ENCODE measurements at places on chromosomes 16 and 17.

DNA sequence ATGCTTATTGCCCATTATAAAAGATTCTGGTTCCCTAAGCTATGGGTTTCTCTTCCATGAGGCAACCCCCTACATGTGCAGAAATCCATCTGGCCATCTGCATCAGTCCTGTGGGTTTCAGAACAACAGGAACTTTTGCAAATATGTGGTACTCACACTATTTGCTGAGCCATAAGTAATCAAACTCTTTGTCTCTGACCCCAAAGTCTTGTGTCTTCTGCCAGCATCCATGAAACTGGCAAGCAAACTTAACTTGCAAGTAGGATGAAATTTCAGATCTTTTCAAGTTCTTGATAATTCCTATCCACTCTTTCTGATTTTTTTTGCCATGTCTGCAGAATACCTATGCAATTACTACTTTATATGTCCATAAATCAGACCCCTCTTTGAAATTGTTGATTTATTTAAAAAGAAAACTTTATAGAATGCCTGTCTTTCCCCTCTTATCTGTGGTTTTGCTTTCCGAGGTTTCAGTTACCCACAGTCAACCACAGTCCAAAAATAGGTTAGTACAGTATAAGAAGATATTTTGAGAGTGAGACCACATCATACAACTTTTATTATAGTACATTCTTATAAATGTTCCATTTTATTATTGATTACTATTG lies 158.4 kb upstream of the IRX3 start:
- no peaks in the 10 kb centered on the region for H3K27me3 ChIP-seq
- no peak for DNase-seq
- peaks cover 5% of the 10 kb centered on the region for H3K4me1 ChIP-seq
- no peak overlapping the region for H3K27ac ChIP-seq
- H3K36me3 ChIP-seq = no peaks in the 10 kb centered on the region

DNA sequence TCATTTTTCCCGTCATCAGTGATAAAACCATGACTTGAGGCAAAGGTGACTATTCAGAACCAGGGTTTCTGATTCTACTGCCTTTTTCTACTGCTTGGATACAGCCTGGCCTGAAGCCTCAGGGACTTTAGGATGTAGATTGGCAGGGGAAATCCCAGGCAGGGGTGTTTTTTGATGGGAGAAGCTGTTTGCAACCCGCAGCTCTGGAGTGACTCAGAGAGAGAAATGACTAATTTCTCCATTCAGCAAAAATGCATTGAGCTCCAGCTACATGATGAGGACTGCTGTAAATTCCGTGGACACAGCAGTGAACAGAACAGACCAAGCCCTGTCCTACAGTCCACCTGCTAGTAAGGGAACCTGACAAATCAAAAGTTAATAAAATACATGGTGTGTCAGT lies 560.6 kb downstream of the CDH13 start:
- no peaks in the 10 kb centered on the region for H3K36me3 ChIP-seq
- peaks cover 3% of the 10 kb centered on the region for H3K27me3 ChIP-seq
- H3K27ac ChIP-seq = no peak overlapping the region
- DNase-seq = no peak
- H3K4me3 ChIP-seq = no peak overlapping the region

- no peak for DNase-seq
- H3K4me3 ChIP-seq = no peak overlapping the region
- no peak overlapping the region for H3K27ac ChIP-seq
- H3K27me3 ChIP-seq = no peaks in the 10 kb centered on the region
These were observed 67.1 kb upstream of the ZNF469 start for GRCh38 chr16:88315543-88316105.

GRCh38 chr16:8899709-8900317 lies 17.7 kb downstream of the LITAFD start:
- peaks cover 97% of the 10 kb centered on the region for H3K36me3 ChIP-seq
- H3K27me3 ChIP-seq = no peaks in the 10 kb centered on the region
- DNase-seq = no peak
- no peak overlapping the region for H3K27ac ChIP-seq
- H3K4me1 ChIP-seq = no peaks in the 10 kb centered on the region
- no peak overlapping the region for H3K4me3 ChIP-seq

- H3K4me3 ChIP-seq = no peak overlapping the region
- DNase-seq = no peak
- no peak overlapping the region for H3K27ac ChIP-seq
- no peaks in the 10 kb centered on the region for H3K36me3 ChIP-seq
- H3K4me1 ChIP-seq = peaks cover 8% of the 10 kb centered on the region
These were observed 97.5 kb downstream of the RAB11FIP4 start for GRCh38 chr17:31488982-31489294.

GRCh38 chr16:70592106-70592571 lies 54.2 kb upstream of the IL34 start:
- H3K4me3 ChIP-seq = no peak overlapping the region
- H3K4me1 ChIP-seq = no peaks in the 10 kb centered on the region
- no peak overlapping the region for H3K27ac ChIP-seq
- DNase-seq = no peak
- H3K27me3 ChIP-seq = no peaks in the 10 kb centered on the region
- no peaks in the 10 kb centered on the region for H3K36me3 ChIP-seq

GRCh38 chr17:17417718-17418181 lies 59.0 kb upstream of the MED9 start:
- H3K4me1 ChIP-seq = peaks cover 40% of the 10 kb centered on the region
- no peak overlapping the region for H3K27ac ChIP-seq
- H3K36me3 ChIP-seq = no peaks in the 10 kb centered on the region
- no peak for DNase-seq
- H3K4me3 ChIP-seq = no peak overlapping the region

DNA sequence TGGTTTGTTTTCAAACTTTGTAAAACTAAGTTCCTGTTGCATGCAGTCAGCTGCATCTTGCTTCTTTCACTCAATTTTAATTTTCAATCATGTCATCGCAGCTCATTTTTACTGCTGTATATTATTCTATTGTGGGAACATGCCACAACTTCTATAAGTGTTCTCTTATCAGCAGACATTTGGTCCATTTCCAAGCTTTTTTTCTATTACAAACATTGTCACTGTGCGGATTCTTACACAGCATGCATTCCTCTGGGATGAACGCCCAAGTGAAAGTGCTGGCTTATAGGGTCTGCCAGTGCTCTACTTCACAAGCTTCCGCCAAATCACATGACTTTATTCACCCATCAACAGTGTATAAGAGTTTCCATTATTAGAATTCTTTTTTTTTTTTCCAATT lies 22.7 kb downstream of the GINS3 start:
- DNase-seq = no peak
- no peaks in the 10 kb centered on the region for H3K36me3 ChIP-seq
- H3K4me1 ChIP-seq = peaks cover 34% of the 10 kb centered on the region
- no peak overlapping the region for H3K4me3 ChIP-seq

DNA sequence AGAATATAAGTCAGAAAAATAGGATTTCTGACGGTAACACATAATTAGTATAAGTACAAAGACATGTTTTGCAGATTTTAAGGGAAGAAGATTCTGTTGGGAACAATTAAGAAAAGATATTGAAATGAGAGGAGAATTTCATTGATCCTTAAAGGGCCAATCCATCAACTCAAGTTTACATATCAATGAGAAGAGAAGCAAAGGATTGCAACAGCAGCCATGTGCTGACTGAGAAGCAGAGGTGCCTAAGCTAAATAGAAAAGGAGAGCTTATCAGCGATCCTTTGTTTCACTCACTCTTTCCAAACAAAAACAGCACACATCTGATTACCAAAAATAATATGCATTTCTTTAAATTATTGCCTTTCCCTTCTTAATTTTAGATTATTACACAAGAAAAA lies 94.6 kb downstream of the ITFG1 start:
- H3K27ac ChIP-seq = no peak overlapping the region
- no peak for DNase-seq

DNA sequence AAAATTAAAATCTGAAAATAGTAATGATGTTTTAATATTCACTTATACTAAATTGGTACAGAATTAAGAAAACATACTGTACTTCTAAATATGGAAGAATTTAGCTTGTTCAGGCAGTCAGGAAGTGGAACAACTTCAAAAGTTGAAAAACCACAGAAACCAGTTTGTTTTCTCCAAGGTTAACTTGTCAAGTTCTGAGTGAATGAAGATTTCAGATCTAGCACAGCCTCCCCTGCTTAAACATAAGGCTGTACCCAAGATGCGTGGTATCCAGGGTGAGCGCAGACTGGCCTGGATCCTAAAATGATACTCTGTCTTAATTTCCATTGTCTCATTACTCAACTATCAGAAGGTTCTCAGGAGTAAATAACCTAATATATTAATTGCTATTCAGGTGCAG lies 730.7 kb upstream of the KIF2B start:
- no peaks in the 10 kb centered on the region for H3K27me3 ChIP-seq
- DNase-seq = no peak
- H3K36me3 ChIP-seq = no peaks in the 10 kb centered on the region
- H3K4me3 ChIP-seq = no peak overlapping the region
- no peak overlapping the region for H3K27ac ChIP-seq
- H3K4me1 ChIP-seq = no peaks in the 10 kb centered on the region

- peak; percentile 98 for DNase-seq
- peak within 1 kb of the TSS; percentile 99 for H3K27ac ChIP-seq
- no peaks in the 10 kb centered on the region for H3K27me3 ChIP-seq
- peaks cover 72% of the 10 kb centered on the region for H3K4me1 ChIP-seq
- H3K4me3 ChIP-seq = peak within 1 kb of the TSS; percentile 80
These were observed at the start of gene BORCS6 for GRCh38 chr17:8189711-8190477. Gene BORCS6, minus strand, starts transcription at chr17:8190180. Its CDS starts 40 bp downstream, at chr17:8190140.

- no peak for DNase-seq
- no peak overlapping the region for H3K27ac ChIP-seq
- H3K4me1 ChIP-seq = no peaks in the 10 kb centered on the region
- H3K4me3 ChIP-seq = no peak overlapping the region
These were observed 142.7 kb upstream of the ASIC2 start for GRCh38 chr17:33435721-33436301.

- no peak overlapping the region for H3K4me3 ChIP-seq
- H3K27ac ChIP-seq = no peak overlapping the region
- no peaks in the 10 kb centered on the region for H3K36me3 ChIP-seq
- no peaks in the 10 kb centered on the region for H3K27me3 ChIP-seq
These were observed 149.0 kb downstream of the AHSP start for GRCh38 chr16:31676731-31677130.

GRCh38 chr16:61814726-61815347 lies 221.4 kb downstream of the CDH8 start:
- no peak overlapping the region for H3K27ac ChIP-seq
- no peak for DNase-seq
- H3K36me3 ChIP-seq = no peaks in the 10 kb centered on the region
- no peaks in the 10 kb centered on the region for H3K27me3 ChIP-seq

- H3K27me3 ChIP-seq = no peaks in the 10 kb centered on the region
- DNase-seq = peak; percentile 43
- no peaks in the 10 kb centered on the region for H3K36me3 ChIP-seq
- H3K4me1 ChIP-seq = peaks cover 19% of the 10 kb centered on the region
- H3K4me3 ChIP-seq = no peak overlapping the region
These were observed 39.4 kb downstream of the TUBD1 start for GRCh38 chr17:59853168-59853918.
